Activated T-helper 2 cell treated with anti-CD3 and anti-CD28 coated beads, Interferon-gamma antibody, Interleukin-2, Interleukin-4, amounts not matched to agents 10 μg/mL and 5 μg/mL and 100 μg/mL, durations not matched to agents 14 hours and 24 hours and 36 hours (primary cell): ENCODE measurements at places on chromosomes 4 and X.

DNA sequence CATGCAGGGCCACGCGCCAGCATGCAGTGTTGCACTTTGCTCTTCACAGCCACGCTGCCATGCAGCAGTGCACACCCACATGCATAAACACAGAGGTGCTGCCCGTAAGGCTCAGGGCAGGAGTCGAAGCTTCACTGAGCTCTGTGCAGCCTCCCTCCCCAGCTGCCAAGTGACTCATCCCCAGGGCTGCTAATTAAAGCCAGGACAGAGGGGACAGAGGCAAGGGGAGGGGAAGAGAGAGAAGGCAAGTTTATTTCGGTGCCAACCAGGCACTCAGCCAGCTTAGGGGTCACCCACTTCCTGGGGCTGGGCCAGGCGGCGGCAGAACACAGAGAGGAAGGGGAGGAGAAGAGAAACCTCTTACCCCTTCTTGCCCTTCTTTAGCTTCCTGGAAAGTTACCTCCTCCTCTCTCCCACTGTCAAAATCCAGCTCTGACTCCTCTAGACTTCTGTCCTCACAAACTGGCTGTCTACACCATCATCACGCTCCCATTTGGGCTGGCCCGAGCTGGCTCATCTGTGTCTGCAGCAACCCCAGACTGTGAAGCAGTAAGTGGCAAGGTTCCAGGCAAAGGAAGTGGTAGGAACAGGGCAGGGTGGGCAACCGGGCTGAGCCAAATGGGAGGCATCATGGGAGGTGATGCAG is 6.2 kb upstream of the IQSEC2 start:
- DNase-seq: no peak

GRCh38 chr4:93299118-93299517 is 529.4 kb upstream of the ATOH1 start:
- no peak for DNase-seq

GRCh38 chrX:74535408-74536151 is 78.8 kb downstream of the RLIM start:
- peak; percentile 17 for DNase-seq

DNA sequence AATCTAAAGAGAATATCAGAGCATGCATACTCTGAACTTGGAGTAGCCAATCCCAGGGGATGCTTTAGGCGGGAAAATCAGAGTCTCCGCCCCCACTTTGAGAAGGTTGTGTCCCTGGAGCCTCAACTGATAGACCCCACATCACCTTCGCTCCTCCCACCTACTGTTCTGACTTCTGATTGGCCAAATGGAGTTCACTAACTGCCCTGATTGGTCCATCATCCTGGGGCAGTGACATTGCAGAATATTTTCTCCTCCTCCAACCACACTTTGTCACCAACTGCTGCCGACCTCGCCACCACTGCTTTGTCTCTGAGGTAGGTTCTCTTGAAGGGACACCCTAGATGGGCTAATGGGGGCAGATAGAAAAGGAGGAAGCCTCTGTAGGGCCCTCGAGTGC is 22.7 kb upstream of the SPACA5B start:
- no peak for DNase-seq

DNA sequence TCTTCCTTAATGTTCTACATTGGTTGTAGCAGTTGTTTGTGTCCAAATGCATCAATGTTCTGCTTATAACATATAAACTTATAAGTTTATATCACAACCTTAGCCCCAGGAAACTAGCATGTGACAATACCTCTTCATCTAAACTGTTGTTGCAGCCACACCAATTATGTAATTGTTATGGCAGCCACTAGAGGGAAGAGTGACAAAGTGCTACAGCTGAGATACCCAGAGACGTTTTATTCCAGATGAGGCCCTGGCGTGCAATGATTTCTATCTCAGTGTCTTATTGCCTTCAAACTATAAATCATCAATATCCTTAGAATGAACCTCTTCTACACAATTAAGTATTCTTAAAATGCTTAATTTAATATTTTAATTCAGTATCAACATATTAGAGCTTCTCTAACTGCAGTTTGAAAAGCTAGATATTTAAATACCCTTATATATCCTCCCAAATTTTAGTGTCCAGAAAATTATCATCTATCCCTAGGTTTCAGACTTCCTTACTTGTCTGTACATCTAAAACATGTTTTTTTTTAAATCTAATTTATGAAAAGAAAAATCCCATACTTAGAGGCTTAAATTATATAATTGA is 171.6 kb downstream of the PCDH10 start:
- no peak for DNase-seq

- DNase-seq: no peak
Measured at GRCh38 chr4:101345271-101345595, 2.1 kb downstream of the PPP3CA start.

DNA sequence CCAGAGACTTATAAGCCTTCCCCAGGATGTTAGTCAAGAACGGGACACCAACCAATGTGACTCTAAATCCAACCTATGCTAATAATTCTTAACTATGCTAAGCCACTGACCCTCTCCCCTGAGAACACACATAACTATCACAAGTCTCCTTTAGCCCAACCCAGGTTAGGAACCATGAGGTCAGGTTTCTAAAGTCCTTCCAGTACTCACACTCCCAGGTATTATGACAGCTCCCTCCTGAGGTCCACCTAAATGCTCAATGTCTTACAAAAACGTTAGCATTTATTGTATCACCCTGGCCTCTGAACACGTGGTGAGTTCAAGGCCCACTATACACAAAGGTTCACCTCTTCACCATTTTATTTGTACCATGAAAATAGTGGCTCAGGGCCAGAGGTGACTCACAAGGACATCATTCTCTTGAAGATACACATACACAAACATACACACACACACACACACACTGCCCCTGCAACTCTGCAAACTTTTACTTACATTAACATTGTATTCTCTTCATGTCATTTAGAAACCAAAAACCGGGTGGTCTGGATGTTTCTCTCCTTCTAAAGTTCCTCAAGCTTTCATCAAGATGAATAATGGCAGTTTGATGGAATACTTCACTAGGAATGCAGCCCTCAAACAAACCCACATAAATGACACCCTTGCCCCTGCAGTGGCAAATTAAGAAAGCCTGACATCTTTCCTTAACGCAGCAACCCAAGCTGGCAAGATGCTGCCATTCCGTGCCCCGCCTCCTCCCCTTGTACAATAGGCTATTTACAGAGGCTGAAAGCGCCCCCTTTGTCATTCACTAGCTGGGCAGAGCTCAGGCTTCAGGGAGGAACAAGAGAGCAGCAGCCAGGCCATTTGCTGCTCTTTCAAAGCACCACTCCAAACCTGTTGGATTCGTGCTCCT is 17.7 kb downstream of the ACSL1 start:
- no peak for DNase-seq

- DNase-seq: no peak
Measured at GRCh38 chr4:117596917-117597480, 437.3 kb upstream of the NDST3 start.

DNA sequence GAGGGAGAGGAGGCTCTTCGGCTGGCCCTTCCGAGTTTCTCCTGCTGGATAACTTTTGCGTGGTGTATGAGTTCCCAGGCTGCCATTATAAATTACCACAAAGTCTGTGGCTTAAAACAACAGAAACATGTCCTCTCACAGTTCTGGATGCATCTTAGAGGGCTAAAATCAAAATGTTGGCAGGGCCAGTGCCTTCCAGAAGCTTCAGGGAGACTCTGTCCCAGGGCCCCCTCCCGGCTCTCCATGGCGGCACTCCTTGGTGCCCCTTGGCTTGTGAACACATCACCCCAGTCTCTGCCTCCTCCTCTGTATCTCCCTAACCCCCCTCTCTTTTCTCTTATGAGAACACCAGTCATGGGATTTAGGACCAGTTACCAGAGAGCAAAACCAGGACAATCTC is 23.3 kb upstream of the PPP2R2C start:
- DNase-seq: no peak

DNA sequence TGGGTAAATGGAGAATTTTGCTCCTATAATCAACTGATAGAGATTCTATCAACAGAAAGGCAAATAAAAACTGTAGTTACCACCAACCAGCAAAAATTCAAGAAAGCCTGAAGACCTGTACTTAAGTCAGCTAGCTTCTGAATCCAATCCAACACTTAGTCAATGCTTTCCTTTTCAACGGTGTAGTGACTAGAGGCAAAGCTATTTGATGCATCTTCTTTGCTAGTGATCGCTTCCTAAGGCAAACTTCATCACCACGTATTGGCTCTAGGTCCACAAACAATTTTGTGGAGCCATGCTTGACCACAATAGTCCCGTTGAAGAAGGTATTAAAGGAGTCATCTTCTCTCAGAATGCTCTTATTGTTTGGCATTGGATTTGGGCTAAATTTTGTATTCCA is 25.0 kb upstream of the UBA6 start:
- no peak for DNase-seq

DNA sequence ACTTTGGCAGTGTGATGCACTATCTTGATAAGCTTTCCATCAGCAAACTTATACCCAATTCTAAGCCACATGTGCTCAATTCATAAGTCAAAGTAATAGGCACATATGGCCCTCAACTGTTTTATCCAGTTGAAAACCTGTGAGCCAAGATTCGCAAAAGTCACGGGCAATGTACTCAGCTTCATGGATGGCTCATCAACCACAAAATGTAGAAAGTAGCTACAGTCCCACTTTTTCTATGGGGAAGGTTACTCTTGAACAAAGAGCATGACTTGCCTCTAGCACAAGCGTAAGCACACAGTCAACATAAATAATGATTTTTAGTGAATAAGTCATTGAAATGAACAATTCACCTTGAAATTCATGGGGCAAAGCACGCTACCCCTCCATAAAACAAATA is 25.1 kb upstream of the DDX53 start:
- DNase-seq: no peak

GRCh38 chr4:42371305-42372252 is 25.7 kb upstream of the SHISA3 start:
- DNase-seq: no peak

- no peak for DNase-seq
Measured at GRCh38 chr4:25578432-25578831, 77.2 kb upstream of the SLC34A2 start.

DNA sequence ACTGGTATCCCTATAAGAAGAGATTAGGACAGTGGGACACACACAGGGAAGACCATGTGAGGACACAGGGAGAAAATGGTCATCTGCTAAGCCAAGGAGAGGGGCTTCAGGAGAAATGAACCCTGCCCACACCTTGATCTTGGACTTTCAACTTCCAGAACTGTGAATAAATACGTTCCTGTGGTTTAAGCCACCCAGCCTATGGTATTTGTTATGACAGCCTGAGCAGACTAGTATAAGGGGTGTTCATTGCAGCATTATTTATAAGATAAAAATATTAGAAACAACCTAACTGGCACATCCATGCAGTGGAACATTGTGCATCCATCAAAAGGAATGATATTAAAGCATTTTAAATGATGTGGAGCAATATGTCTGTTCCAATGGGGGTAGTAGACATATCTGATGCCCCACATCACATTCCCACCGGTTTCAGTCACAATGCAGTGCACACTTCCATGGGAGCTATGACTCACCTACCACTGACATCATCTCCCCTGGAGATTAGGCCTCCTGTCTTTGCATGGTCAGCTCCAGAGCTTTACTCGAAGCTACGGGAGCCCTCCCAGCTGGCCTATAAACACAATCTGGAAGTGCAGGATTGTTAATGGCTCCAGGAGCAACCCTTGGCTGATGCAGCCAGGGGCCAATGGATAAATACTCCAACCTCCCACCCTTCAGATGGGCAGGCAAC is 38.9 kb upstream of the MAMLD1 start:
- no peak for DNase-seq

DNA sequence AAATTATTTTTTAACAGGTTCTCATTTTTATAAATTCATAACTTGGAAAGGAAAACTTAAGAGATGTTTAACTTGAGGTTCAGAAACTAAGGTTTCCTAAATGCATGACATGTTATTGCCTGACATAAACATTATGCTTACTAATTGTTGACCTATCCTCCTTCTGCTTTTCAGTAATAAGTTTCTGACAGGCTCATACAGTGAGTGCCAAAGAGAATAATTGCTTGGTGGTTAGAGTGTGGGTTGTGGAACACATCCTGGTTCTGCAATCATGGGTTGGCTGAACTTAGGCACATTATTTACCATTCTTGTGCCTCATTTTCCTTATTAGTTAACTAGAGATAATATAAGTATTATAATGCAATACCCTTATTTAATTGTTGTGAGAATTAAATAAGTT is 56.5 kb downstream of the BMPR1B start:
- DNase-seq: no peak

- no peak for DNase-seq
Measured at GRCh38 chrX:116276261-116276660, 105.7 kb downstream of the AGTR2 start.

DNA sequence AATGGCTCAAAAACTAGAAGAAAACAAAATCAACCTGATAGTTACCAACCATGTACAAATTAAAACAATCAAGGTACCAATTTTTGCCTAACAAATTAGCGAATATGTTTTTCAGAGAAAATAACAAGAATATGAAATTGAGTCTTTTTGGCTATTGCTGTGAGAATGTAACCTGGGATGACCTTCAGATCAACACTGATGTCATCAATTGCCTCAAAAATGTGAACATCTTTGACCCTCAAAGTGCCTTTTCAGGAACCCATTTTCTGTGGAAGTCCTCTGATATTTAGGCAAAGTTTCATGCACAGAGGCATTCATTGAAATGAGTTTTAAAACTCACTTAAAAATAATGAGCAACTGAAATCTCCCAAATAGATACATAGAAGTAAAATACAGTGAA is 6.1 kb downstream of the RELL1 start:
- no peak for DNase-seq

GRCh38 chrX:154486396-154487207 is at the start of gene UBL4A:
Gene UBL4A, minus strand, starts transcription at chrX:154486615. Its CDS starts 31 bp downstream, at chrX:154486584.
- peak; percentile 41 for DNase-seq
